ENCODE measurements at places on chromosomes 7 and 10.

GRCh38 chr10:120982507-120982906, 131.3 kb downstream of the WDR11 start:
- DNase-seq = no peak

- no peak for DNase-seq
Measured at GRCh38 chr10:48473704-48474103, 131.2 kb downstream of the ARHGAP22 start.

- no peak for DNase-seq
Measured at GRCh38 chr10:28300027-28300426, 2.8 kb downstream of the MPP7 start.

GRCh38 chr10:103433858-103434257, 18.3 kb downstream of the CALHM2 start:
- DNase-seq = no peak

DNA sequence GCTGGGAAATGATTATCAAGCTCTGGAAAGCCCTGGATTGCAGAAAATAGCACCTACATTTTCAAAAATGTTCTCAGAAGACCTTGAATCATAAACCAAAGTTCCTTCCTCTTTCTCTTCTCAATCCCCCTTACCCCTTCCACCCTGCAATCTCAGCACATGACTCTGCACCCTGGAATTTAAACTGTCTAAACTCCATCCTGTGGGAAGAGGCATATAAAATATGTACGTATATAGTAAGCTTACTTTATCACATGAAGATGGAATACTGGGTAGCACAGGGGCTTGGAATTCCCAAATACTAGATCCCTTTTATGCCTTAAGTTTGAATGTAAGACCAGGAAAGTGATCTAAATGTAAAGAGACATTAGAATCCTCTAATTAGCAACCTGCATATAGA, 7.7 kb downstream of the AGMO start:
- no peak for DNase-seq

GRCh38 chr10:123101872-123102271, 33.9 kb upstream of the HMX3 start:
- no peak for DNase-seq

- no peak for DNase-seq
Measured at GRCh38 chr10:27356738-27357137, 116.1 kb upstream of the ACBD5 start.

GRCh38 chr10:73743327-73743904, 756 bp upstream of the SEC24C start:
- DNase-seq = no peak

- DNase-seq = peak; percentile 67
Measured at GRCh38 chr10:80444646-80445319, 9.3 kb upstream of the TSPAN14 start.

DNA sequence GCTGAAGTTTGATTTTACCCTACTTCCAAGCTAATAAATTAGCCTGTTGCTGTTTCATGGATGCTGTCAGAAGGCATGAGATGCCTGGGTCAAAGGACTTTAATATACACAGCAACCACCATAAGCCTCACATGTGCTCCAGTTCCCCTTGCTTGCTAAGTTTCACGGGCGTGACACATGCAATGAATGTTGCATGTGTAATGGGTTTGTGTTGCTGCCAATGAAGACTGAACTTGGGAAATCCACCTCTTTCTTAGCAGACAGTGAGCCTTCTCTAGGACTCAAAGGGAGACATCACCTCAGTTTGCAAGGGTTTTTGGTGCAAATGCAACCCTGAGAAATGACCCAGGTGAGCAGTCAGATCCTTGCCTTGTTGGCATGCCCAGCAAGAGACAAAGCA, 505.5 kb upstream of the PODXL start:
- DNase-seq = no peak

- DNase-seq = no peak
Measured at GRCh38 chr7:4702961-4703512, 20.9 kb downstream of the FOXK1 start.

GRCh38 chr10:100216006-100216405, 13.4 kb downstream of the CHUK start:
- DNase-seq = no peak

DNA sequence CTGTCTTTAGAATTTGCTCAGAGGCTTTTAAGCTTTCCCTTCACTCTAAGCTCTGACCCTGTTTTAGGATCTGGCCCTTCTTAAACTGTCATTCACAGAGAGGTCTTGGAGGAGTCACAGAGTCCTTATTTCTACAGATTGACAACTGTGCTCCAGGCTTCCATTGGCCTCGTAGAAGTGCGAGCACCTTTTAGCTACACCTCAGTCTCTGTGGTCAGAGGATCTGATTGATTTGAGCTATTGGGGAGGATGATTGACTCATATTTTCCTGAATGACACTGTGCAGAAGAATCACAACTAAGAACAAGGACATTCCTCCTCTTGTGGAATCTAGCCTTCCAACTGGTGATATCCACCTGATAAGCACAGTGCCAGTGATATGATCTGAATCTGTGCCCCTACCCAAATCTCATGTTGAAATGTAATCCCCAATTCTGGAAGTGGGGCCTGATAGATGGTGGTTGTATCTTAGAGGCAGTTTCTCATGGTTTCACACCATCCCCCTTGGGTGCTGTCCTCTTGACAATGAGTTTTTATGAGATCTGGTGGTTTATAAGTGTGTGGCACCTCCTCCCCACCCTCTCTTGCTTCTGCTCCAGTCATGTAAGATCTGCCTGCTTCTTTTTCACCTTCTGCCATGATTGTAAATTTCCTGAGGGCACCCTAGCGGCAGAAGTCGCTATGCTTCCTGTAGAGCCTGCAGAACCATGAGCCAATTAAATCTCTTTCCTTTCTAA, 3.2 kb downstream of the CYP3A7 start:
- no peak for DNase-seq

GRCh38 chr10:100254191-100254590, 13.2 kb downstream of the CWF19L1 start:
- DNase-seq = no peak

- DNase-seq = no peak
Measured at GRCh38 chr7:32330602-32331001, 159.6 kb downstream of the LSM5 start.

DNA sequence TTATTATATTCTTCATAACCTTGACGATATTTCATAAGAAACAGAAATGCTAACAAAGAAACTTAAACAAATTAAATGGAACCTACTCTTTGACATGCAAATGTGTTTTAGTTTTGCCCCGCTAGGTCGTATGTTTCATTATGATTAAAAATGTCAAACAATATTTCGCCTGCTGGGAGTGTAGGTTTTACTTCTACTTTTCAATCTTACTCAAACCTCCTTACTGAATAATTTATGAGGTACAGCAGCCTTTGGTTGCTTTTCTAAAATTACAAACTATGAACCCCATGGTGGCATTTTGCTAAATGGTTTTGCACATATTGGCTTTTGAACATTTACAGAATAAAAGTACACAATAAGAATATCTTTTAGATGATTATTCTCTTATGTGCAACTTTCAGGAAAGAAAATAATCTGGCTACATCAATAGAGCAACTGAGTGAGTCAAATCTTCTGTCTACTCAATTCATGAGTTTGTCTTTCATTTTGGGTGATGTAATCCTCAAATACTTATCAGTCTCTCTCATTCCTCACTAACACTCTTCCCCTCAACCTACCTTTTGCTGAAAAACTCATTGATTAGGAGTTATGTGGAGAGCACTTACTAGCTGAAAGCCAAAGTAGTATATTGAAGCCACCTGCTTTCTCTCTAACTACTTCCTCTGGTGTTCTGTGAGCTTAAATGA, 1226.4 kb downstream of the XPNPEP1 start:
- DNase-seq = no peak

GRCh38 chr10:52437205-52437646, 123.1 kb downstream of the DKK1 start:
- DNase-seq = no peak

DNA sequence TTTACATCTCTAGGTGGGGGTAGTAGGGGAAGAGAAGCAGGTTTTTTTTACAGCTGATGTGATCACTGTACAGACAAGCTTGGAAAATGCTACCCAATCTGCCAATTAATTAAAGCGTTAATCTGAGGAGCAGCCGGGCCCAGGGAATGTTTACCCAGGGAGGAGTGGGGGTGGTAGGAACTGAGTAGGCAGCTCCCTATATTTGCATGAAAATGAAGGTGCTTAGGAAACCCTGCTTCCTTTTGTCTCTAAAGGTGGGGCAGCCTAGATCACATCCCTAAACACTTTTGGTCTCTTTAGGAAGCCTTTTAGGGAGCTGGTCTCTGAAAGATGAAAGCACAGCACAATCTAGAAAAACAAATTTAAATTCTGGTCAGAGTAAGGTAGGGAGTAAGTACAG, 53.0 kb upstream of the NFKB2 start:
- DNase-seq = no peak

GRCh38 chr7:116990056-116990455, 36.8 kb downstream of the ST7 start:
- no peak for DNase-seq

- DNase-seq = no peak
Measured at GRCh38 chr7:130994378-130995115, 260.5 kb upstream of the KLF14 start.

DNA sequence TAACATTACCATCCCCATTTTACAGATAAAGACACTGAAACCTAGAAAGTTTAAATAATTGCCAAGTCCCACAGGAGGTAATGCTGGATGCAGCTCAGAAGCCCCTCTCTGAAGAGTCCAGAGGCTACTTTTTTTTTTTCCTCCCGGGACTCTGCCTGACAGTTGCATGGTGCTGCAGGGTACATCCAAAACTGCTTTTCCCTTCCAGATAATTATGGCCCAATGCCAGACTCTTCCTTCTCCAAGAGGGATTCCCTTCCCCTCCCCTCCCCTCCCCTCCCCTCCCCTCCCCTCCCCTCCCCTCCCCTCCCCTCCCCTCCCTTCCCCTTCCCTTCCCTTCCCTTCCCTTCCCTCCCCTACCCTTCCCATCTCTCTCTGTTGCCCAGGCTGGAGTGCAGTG, 122.9 kb downstream of the LSMEM1 start:
- DNase-seq = no peak

DNA sequence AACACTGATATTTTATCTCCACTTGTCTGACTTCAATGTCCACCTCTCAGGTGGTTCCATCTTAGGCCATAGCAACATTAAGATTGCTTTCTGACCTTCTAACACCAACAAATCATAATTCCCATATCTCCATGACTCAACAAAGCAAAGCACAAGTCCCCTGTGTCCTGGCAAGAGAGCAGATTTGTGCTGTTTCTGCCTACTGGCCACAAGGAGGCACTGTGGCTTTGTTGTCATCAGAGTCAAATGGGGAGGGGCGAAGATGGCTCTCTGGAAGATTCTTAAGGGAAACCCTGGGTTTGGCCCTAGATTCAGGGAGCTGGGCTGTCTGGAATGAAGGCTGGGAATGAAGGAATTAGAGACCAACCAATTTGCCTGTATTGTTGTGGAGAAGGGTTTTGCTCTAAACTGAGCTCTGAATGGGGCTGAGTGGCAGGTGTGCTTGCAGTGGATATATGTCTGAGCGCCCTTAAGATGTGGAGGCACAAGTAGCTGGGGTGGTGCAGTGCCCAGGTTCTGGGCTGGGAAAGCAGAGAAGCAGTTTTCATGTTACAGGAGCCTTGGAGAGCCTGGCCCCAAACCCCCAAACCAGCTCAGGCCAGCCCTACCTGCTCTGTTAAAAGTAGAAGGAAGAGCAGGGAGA, 154.8 kb upstream of the PRSS58 start:
- peak; percentile 23 for DNase-seq

DNA sequence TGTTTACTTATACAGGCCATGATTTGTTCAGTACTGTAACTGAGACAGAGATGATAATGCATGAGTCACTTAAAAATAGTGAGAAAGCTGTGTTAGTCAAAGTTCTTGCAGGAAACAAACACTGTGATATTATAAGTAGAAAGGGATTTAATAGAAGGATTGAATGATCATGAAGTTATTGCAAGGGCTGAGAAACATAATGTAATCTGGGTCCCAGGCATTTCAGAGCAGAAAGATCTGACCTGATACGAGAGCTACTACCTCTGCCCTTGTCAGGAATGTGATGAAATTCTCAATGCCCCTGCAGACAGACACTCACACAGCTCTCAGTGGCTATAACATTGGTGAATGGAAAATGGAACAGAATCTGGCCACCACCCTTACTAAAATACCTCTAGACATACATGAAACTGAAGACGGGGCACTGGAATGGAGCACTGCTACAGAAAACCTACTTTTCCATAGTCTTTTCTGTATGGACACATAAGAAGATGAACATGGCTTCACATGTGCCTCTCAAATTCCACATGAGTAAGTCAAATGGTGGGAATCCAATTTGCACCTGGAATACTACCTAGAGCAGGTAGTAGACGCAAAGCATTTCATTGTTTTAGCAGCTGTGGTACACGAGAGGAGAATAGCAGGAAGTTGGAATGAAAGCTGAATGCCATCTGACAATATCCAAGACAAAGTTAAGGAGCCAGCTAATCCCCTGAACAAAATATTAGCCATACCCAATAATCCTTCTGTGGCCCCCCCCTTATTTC, 19.1 kb upstream of the VWDE start:
- DNase-seq = no peak

Measured in activated T-cell treated with anti-CD3 and anti-CD28 coated beads for 1 hour (primary cell).